ENCODE measurements at places on chromosomes 2 and 18. TPM values are rescaled to one million over a fixed set of nuclear protein-coding genes. Genes with fewer than 3 reads are reported as not detected.

GRCh38 chr2:187689372-187689771 lies 135.1 kb upstream of the TFPI start:
- peak; percentile 43 for DNase-seq

DNA sequence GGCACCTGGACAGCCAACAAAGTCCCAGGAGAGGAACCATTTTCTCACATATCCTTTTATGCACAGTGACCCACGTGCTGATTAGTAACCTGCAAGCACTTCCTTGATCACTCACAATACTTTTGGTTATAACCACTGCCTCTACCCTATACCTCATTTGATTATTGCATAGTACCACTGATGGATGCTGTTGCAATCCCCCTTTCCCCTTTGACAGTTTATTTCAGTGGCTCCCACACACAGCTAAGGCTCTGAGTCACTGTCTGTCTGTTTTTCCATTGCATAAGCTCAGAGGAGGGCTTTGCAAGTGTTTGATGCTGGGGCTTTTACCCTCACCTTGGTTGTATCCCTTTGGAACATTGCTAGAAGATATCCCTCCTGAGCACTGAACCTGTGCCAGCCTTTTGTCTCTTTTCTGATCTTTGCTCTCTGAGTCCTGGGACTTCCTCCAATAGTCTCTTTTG lies 101.7 kb upstream of the RBBP8 start:
- DNase-seq: peak; percentile 84

- DNase-seq: no peak
Measured at GRCh38 chr2:128406736-128407554, 88.3 kb upstream of the HS6ST1 start.

The CHRNG gene
- total RNA-seq: not detected

The ANKRD62 gene
- total RNA-seq: not detected

Measured in fibroblast of the aortic adventitia (primary cell).